Hepatic stellate cell (primary cell): ENCODE measurements at places on chromosomes 11 and 22.

DNA sequence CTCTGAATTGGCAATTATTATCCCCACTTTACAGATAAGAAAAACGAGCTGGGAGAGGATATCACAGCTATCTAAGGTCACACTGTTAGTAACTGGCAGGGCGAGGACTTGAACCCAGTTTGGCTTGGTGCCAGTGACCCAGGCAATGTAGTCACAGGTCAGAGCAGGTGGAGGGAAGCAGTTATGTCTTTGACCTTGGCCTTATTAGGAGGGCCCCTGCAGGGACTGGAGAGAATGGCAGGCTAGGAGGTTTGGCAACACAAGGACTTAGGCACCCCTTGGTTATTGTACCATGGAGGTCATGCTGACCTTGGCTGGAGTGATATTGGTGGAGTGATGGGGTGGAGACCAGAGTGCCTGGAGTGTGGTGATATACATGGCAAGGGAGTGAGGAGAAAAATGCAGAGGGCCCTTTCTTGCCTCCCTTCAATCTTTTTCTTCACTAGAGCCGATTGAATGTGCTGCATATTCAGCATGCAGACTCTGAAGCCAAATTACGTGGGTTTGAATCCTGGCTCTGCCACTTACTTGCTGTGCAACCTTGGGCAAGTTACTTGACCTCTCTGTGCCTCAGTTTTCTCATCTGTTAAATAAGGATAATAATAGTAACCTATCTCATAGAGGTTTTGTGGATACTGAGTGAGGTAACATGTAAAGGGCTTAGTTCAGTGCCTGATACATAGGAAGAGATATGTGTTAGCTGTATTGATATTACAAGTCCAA, 92.7 kb upstream of the TBCEL start:
- DNase-seq: no peak

DNA sequence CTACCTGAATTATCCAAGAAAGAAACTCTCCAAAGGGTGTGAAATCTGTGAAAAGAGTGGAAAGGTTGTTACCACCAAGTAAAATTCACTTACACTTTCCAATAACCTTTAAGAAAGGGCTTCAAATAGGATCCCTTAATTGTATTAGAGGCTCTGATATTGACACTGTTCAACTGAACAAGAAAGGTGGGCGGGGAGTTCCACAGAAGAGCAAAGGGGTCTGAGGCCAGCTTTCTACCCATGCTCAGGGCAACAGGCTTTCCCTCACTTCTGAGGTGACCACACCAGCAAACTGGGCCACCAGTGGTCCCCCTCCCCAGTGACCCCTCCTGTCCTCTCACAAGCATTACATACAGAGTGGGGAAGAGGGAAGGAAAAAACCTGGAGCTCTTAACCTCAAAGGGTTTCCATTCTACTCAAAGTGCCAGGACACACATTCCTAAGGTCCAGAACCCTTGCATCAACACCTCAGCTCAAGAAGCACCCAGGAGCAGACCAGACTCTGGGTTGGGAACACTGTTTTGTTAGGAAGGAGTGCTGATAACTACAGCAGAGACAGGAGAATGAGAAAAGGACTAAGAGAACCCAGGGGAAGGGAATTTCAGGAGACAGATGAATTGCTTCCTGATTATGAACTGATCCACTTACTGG, 71.6 kb upstream of the AKIP1 start:
- no peak for DNase-seq

GRCh38 chr22:44809456-44809855, 57.1 kb downstream of the ARHGAP8 start:
- DNase-seq: no peak

DNA sequence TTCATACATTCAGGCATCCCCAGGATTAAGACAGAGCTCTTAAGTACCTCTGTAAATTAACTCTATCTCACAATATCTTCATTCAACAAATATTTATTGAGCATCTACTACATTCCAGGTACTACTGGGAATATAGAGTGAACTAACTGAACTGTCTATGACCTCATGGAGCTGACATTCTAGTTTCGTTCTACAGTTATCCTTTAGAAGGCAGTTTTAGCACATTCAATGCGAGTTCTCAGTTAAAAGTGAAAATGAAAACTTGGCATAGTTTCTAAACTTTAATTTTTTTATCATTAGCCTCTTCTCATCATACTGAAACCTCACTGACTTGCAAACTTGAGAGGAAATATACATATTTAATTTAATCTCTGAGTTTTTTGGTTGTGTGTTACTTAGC, 10.7 kb upstream of the MS4A6E start:
- DNase-seq: no peak

DNA sequence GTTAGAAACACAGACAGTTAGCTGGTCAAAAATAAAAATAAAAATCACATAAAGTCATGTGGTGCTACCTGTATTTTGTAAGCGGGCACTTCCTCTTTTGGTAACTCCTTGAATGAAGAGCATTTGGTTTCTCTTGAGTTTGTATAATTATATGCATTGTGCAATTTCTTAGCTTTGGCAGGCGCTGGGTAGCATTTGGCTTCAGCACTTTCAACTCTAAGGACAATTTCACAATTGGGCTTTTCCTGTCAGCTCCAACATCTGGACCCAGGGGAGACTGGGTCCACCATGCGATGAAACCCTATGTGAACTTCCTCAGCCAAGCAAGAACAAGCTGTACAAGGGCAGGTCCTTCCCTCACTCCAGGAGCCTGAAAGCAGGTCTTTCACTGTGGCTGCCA, 169.1 kb downstream of the RRAS2 start:
- DNase-seq: no peak

- no peak for DNase-seq
Measured at GRCh38 chr22:44588348-44588747, 90.3 kb upstream of the RTL6 start.

DNA sequence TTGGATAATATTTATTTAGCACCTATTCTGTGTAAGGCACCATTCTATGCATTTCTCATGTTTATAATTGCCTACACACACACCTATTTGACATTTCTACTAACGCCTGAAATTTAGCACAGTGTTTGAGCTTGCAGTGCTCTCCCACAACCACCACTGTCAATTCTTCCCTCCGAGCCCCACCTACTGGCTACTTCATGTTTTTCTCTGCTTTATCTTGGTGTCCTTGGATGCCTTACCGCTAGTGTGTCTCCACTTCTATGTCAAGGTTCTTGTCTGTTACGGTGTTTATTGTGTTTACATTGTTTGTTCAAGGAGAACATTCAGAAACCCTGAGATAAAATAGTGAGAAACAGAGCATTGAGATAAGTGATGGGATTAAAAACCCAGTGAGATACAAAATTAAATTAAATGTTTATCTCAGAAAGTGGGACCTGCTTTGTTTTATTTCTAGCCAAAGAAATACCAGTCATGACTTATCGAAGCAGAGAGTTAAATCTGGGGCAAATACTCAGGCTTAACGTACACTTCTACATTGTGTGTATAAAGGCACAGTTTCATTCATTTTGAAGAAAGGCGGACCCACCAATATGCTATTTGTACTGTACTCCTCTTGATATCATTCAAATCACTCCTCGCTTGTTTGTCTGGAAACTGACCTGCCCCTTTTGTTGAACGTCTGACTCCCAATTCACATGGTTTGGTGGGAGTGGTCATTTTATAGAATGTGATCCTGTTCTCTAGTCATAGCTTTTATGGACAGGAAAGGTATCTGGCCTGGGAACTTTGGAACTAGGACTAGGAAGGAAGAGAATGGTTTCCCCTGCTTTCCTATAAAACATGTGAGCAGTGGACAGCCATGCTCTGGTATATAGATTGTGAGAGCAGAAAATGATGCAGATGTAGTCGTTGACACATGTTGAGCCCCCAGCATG, 39.2 kb upstream of the SLC36A4 start:
- peak; percentile 26 for DNase-seq

DNA sequence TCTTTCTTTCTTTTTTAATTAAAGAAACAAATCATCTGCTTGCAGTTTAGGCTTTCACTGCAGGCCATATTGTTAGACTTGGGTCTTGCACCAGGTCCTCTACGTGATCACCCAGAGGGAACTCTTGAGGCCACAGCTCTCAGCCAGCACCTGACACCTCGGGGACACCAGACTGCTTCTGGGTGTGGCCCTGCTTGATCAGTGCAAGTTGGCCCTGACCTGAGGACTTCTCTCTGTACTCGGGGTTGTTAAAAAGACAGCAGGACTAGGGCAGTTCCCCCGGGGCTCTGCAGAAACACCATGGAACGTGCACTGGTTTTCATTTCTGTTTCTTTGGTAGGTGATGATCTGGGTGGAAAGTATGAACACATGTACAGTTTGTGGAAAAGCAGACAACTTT, 51.2 kb upstream of the MYO18B start:
- DNase-seq: no peak

DNA sequence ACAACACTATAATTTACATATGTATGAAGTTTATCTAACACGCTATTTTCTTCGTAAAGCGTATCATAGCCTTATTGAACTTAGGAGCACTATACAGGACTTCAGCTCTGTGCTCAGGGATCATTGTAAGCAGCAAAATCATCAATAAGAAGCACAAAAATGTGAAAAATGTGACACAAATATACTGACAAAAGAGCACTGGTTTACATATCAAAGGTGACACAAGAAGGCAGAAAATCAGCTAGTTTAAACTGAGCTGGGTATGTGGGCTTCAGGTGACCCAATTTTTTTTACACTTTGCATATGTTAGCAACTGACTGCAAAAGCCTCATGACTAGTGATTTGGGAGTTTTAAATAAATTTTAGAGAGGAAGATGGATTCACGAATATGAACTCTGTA, 215.2 kb upstream of the CHORDC1 start:
- no peak for DNase-seq

- peak; percentile 80 for DNase-seq
Measured at GRCh38 chr11:3109921-3110706, 52.9 kb upstream of the CARS1 start.

- no peak for DNase-seq
Measured at GRCh38 chr11:1543606-1544263, 28.3 kb downstream of the DUSP8 start.

- DNase-seq: no peak
Measured at GRCh38 chr11:105641433-105641832, 31.6 kb downstream of the GRIA4 start.

DNA sequence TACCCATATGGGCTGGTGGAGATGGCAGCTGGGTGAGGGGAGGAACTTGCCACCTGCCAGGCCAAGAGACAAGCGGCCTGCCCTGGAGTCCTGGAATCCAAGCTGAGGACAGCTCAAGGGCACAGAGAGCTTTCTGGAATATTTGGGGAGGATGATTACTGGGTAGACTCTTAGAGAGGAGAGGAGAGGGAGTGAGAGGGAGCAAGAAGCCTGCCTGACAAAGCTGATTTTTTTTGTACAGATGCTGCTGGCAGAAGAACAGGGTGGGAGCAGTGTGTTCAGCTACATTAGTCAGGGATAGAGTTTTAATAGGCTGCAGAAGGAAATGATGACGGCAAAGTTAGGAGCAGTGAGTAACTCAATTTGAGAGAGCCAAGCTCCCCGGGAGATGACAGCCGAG, 299.3 kb downstream of the NXPE2 start:
- DNase-seq: no peak

GRCh38 chr22:39999144-39999757, 4.5 kb downstream of the FAM83F start:
- DNase-seq: peak; percentile 29
